ENCODE measurements at places on chromosomes 13 and 19.
A peak's percentile ranks its signal among the peaks of the same experiment; 100 is the strongest.

DNA sequence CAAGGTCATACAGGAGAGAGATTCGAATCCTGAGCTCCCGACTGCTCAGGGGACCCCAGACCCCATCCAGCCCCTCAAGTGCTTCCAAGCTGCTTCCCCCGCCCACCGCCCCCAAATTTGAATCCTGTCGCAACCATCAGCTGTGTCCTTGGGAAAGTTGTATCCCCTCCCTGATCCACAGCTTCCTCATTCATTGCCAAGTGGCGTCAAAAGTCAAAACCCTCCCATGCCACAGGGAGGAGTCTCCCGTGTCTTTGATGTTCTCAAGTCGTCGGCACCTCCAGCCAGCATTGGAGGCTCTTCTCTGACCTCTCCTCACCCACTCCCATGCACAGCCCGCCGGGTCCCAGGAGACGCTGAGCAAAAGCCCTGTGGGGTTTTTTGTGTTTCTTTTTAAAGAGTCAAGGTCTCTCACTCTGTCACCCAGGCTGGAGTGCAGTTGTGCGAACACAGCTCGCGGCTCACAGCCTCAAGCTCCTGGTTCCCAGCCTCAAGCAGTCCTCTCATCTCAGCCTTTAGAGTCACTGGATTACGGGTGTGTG is 2.8 kb upstream of the IFI30 start:
- no peak for DNase-seq

- DNase-seq: no peak
Observed at GRCh38 chr19:57687363-57688010, 5.7 kb downstream of the ZNF551 start.

GRCh38 chr19:49713236-49713845 is 22.4 kb downstream of the CPT1C start:
- no peak for DNase-seq

GRCh38 chr19:35202722-35203688 is 25.5 kb downstream of the FAM187B start:
- no peak for DNase-seq

DNA sequence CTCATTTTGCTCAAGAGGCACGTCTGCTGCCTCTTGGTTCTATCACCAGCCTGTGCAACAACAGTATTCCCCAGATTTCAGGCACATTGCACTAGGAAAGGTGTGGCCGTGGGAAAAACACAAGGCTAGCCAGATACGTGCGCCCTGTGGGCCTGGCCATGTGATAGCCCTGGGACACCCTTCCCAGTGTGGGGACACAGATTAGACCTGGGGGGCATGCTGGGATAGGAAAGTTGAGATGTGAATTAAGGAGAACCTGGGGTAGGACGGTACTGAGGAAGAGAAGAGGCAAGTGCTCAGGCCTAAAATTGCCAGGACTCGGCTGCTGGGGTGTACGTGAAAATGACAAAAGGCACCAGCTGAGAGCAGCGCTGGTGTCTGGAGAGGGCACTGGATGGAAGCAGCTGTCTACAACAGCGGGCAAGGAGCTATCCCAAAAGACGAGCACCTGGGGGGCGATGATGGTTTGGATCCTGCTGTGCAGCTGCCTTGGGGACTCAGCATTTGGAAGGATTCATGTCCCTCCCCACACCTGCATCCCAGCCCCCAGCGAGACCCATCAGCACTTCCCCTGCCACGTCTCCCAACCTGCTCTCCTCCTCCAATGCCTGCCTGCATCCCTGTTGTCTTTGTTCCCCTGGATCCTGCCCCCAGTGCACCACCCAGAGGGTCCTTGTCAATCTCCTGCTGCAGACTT is 54.3 kb downstream of the GGACT start:
- DNase-seq: peak; percentile 58

- no peak for DNase-seq
Observed at GRCh38 chr13:74770361-74770760, 636.2 kb upstream of the KLF12 start.

DNA sequence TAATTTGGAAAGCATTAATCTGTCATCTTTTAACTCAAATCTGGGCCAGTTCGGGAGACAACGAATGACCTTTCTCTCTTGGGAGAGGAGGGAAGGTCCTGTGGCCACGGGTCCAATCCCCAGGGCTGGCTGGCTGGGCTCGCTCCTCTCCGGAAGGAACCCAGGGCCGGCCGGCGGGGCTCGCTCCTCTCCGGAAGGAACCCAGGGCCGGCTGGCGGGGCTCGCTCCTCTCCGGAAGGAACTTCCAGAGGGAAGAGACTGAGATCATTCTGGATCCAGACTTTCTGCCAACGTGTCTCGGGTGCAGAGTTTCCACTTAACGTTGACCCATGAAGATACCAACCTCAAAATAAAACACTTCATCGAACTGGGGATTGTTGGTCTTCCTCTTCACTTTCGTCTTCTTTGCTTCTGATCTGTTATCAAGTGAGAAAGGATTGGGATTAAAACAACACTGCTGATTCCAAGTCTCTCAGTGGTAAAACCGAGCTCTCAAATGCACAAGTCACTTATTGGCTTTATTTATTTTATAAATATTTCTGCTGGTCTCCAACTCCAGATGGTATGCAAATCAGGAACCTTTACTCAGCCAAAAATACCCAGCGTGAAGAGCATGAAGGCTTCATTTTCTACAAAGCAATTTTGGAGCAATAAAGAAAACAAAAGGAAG is 53.3 kb upstream of the C13orf46 start:
- DNase-seq: no peak

- DNase-seq: no peak
Observed at GRCh38 chr19:8373867-8374813, 10.2 kb downstream of the ANGPTL4 start.

DNA sequence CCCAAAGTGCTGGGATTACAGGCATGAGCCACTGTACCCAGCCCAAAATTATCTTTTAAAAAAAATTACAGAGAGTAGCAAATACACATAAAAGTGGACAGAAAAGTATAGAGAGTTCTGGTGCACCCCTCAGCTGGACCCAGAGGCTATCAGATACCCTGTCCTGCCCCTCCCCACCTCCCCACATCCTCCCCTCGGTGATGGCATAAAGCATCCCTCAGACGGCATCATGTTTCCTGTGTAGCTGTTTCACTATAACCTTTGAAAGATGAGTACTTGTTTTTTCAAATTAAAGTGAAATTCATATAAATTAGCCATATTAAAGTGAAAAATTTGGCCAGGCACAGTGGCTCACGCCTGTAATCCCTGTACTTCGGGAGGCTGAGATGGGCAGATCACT is 20.1 kb downstream of the SLC27A1 start:
- DNase-seq: no peak

DNA sequence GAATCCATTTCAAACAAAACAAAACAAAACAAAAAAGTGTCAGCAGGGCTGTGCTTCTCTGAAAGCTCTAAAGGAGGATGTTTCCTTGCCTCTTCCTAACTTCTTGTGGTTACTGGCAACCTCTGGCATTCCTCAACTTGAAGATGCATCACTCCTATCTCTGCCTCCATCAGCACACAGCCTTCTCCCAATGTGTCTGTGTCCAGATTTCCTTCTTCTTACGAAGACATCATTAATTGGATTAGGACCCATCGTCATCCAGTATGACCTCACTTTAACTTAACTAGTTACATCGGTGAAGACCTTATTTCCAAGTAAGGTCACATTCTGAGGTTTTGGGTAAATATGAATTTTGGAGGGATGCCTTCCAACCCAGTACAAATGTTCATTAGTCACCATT is 33.8 kb upstream of the GTF2F2 start:
- no peak for DNase-seq

GRCh38 chr19:3367628-3368440 is 1.5 kb downstream of the NFIC start:
- DNase-seq: no peak

DNA sequence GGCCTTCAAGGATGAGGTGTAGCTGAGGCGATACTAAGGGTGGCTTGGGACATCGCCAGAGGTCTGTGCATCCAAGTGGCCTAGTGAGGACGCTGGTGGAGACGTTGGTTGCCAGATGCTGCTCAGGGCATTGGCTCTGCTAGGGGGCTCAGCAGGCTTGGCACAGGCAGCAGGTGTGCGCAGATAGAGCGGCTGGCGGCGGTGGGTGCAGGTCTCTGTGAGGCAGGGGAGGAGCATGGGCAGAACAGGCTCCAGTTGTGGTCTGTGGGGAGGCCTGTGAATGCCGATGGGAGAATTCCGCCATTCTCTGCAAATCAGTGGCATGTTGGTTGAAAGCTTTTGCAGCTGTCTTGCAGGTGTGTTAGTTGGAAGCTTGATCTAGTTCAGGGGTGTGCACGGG is 21.2 kb downstream of the PRAM1 start:
- DNase-seq: no peak

- no peak for DNase-seq
Observed at GRCh38 chr13:99610702-99611289, 109.5 kb downstream of the TM9SF2 start.

DNA sequence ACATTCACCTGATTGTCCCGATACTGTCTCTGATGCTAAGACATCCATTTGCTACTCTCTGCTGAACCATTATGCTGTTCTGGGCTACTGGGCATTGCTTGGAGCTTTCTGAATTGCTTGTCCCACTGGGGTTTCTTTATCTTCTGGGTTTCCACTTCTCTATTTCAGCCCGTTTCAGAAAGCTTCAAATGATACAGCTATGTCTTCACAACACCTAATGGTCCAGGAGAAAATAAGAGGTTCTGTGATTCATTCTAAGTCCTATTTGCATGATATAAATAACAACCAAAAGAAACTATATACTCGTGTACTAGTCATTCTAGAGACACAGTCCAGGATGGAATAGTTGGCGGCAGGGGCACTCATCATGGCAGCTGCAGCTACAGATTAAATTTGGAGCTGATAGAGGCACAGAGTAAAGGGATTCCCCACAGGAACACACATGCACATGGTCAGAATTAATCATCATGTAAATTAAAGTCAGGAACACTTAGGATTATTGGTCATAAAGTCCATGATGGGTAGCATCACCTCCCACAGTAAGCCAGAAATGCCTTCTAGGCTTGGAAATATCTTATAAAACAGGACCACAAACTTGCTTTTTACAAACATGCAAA is 33.3 kb upstream of the SCEL start:
- DNase-seq: no peak

DNA sequence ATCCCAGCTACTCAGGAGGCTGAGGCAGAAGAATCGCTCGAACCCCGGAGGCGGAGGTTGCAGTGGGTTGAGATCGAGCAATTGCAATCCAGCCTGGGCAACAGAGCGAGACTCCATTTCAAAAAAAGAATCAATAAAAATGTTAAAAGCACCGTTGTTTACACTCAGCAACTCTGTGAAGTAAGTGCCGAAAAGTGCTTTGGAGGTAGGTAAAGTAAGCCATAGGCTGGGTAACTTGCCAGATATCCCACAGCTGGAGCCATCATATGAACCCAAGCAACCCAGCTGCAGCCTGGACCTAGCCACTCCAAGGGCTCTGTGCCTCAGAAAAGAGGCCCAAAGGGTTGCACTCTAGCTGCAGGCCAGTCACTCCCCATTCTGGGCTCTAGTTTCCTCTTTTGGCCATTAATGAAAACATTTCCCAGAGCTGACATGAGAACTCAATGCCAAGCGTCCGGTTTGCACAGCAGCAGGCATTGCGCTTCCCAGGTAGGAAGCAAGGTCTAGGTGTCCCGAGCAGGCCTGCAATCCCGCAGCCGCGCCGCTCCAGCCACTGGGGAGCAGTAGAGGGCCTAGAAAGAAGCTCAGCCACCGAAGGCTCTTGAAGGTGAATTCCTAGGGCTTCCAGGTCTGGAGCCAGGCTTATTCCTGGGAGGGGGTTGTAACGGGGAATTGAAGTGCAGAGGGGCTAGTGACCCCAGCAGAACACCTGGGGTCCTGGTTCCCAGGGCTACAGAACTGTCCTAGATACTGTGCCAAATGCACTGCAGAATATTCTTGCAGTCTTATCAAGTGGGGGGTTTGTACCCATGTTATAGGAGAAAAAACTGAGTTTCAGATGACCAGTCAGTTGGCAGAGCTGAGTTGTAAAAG is 4.1 kb upstream of the CD79A start:
- DNase-seq: no peak

GRCh38 chr13:62626771-62627170 is 1211.1 kb upstream of the PCDH20 start:
- DNase-seq: no peak

GRCh38 chr13:93603043-93603442 is 376.4 kb downstream of the GPC6 start:
- no peak for DNase-seq

DNA sequence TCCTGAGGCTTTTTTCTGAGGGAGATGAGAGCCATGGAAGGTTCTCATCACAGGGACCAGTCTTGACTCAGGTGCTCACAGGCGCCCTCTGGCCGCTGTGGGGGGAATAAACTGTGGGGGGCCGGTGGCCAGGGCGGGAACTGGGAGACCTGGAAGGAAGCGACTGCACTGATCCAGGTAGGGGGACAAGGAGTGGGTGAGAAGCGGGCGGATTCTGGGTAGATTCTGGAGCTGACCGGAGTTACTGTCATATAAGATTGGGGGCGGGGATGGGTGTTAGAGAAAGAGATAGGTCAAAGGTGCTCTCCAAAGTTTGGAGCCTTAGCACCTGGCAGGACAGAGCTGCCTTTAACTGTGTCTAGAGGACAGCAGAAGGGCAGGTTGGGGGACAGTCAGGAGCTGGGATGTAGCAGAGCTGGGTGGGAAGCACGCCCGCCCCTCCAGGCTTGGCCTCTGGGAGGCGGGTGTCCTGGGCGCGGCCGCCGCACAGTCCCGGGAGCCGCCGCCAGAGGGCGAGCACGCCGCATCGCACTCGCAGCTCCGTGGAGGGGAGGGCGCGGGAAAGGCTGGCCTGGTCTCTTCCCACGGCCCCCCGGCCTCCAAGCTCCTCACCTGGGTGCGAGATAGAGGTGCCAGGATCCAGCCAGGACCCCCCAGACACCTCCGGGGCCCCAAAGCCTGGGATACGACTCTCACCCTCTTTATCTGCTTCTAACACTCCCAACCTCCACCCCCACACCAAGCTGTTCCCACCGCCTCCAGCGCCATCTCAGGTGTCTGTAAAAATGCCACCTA is 4.2 kb upstream of the DAND5 start:
- peak; percentile 89 for DNase-seq

- DNase-seq: no peak
Observed at GRCh38 chr13:26323764-26324163, 69.8 kb downstream of the CDK8 start.

DNA sequence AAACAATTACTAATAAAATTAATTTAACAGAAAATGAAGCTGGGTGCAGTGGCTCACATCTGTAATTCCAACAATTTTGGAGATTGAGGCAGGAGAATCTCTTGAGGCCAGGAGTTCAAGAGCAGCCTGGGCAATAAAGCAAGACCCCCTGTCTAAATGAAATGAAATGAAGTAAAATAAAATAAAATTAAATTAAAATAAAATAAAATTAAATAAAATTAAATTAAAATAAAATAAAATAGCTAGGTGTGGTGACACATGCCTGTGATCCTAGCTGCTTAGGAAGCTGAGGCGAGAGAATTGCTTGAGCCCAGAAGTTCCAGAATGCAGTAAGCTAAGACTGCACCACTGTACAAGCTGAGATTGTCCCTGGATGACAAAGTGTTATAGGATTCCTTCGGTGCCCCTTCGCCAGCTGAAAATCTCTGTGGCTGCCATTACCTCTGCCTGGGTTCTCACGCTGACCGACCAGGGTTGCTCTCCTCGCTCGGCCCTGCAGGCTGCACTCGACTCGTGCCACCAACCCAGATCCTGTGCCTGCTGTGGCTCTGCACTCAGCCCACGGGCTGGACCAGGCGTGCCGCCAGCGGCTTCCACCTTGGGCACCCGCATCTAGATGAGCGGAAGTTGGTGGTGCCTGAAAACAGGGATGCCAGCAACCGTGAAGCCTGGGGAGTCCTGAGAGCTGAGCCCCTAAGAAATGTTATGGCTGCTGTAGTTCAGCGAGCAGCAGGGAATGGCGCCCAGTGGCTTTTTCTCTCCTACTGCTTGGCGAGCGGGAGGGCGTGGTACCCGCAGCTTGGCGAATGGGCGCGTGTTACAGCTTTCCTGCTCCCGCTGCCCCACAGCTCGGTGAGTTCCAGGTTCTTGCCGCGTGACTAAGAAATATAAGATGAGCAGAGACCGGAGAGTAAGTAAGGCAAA is 539.2 kb upstream of the PCDH9 start:
- no peak for DNase-seq
